ENCODE measurements at places on chromosomes 7 and 10. TPM values are rescaled to one million over a fixed set of nuclear protein-coding genes. Genes with fewer than 3 reads are reported as not detected.

PSMA2 gene
- 102 TPM for total RNA-seq

SLC39A12 gene
- not detected for total RNA-seq

PRPS1L1 gene
- total RNA-seq, result not detected

CD36 gene
- 0.82 TPM for total RNA-seq

CLEC5A gene
- total RNA-seq, result not detected

SOSTDC1 gene
- total RNA-seq, result 0.10 TPM

PNLIPRP3 gene
- total RNA-seq, result not detected

GIMAP7 gene
- not detected for total RNA-seq

GNAT3 gene
- not detected for total RNA-seq

CUBN gene
- total RNA-seq, result 0.67 TPM

EIF5AL1 gene
- 0.40 TPM for total RNA-seq

PNLIP gene
- not detected for total RNA-seq

CLRN3 gene
- not detected for total RNA-seq

MYO1G gene
- not detected for total RNA-seq

IGFBP3 gene
- total RNA-seq, result 359 TPM

CACNA2D1 gene
- 15.7 TPM for total RNA-seq

ACTL6B gene
- not detected for total RNA-seq

GIMAP6 gene
- total RNA-seq, result not detected

SAMD9L gene
- 4.7 TPM for total RNA-seq

LIPF gene
- not detected for total RNA-seq

ATP5MK gene
- total RNA-seq, result 479 TPM

NPTX2 gene
- 2.0 TPM for total RNA-seq

ZCWPW1 gene
- 0.75 TPM for total RNA-seq

RELN gene
- 0.57 TPM for total RNA-seq

Measured in NCI-H460 (cell line).